KG1 (cell line): ENCODE measurements at places on chromosomes 7 and 10.

DNA sequence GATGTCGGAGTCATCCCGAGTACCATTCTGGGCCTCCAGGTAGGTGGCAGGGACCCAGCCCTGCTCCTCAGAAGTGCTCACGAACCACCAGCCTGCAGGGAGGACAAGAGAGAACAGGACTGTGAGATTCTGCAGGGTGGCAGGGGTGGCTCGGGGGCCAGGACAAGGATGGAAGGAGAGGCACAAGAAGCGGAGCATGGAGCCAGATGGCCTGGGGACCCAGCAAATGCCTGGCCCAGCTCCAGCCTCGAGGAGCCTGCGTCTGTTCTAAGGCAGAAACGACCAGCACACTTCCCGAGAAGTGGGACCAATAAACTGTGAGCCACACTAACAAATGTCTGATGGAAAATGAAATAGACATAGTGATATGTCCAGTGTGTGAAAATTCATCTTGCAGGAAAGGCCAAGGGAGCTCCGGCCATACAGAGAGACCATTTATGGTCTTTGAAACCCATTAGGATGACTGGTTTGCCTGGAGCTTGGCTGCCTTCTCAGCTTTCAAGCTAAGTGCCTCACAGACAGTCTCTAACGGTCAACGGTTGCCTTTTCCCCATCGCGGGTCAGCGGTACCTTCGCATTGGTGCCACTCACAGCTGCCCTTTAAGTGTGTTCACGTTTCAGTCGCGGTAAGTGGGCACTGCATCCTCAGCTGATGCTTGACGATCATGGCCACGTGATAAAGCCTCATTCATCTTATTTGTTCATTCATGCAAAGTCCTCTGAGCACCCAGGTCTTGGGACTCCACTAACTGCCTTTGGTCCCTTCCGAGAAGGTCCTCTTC is 133.8 kb downstream of the NEURL1 start:
- DNase-seq = no peak

- no peak for DNase-seq
These were observed 128.3 kb downstream of the CUBN start for GRCh38 chr10:17001297-17001744.

- DNase-seq = no peak
These were observed 494 bp upstream of the RHBDD2 start for GRCh38 chr7:75878312-75878768.

GRCh38 chr10:35822316-35822715 is 180.2 kb upstream of the FZD8 start:
- DNase-seq = no peak

- no peak for DNase-seq
These were observed 349.4 kb downstream of the GATA3 start for GRCh38 chr10:8403711-8404371.

- DNase-seq = no peak
These were observed 99.3 kb upstream of the INSIG1 start for GRCh38 chr7:155198196-155198892.

DNA sequence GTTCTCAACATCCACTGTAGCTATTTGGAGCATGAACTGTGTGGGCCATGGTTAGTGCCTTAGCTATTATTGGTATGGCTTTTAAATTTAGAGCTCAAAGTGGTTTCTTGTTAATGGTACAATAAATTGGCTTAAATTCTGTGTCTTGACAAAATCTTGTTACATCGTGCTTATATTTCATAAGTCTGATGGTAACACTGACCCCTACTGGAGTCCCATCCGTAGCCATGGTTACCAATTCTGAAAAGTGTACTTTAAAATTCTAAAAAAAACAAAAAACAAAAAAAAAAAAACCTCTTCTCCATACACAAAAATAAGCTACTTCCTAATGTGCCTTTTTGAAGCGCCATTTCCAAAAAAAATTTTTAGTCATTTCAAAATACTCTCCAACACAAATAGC is 6.4 kb upstream of the RPP30 start:
- no peak for DNase-seq

- no peak for DNase-seq
These were observed 10.9 kb upstream of the NFE2L3 start for GRCh38 chr7:26141077-26141476.

DNA sequence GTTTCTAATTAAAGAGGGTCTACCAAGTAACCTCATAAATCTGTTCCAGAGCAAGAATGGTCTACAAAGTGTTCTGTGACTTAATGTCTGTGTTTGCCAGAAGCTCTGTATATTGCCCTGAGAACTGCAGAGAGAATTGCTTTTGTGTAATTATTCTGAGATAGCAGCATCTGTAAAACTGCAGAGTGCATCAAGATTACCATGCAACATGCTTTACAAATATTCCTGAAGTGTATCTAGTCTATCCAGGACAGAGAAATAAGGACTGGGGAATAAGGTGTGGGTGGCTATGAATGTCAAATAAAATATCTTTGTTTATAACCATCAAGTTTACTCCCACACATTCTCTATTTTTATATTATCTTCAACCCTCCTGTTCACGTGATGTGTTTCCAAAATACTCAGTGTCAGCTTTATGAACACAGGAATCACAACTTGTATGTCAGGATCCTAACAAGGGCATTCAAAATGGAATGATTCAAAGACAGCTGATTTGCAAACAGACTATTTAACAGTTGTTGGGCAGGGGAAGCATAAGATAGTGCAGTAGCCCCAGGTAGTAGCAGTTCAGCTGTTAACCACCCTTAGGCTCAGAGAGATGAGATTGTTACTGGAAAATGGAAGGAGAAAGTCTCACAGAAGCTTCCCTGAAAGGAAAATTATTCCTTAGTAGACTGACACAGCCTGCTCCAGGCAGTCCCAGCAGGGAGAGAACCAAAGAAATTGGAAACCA is 15.3 kb upstream of the LIPA start:
- DNase-seq = no peak

DNA sequence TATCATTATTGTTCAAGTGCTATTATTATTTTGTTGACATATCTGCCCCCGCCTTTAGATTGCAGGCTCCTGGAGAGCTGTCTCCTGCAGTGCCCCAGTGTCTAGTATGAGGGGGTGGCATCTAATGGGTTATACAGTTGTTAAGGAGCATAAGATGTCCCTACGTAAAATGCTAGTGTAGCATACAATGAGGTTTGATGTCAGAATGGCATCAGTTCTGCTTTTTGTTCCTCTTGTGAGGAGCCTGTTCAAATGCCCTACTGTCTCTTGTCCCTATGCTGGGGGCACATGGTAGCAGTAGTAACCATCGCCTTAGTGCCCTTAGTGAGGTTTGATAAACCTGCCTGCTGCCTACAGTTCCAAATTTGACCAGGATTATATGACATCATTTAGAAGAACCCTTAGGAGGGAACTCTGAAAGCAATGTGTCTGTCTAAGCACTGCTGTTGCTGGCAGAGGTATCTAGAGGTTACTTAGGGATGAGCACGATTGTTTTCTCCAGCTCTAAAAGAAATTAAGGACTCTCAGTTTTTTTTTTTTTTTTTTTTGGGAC is 9.7 kb downstream of the CREM start:
- DNase-seq = no peak

DNA sequence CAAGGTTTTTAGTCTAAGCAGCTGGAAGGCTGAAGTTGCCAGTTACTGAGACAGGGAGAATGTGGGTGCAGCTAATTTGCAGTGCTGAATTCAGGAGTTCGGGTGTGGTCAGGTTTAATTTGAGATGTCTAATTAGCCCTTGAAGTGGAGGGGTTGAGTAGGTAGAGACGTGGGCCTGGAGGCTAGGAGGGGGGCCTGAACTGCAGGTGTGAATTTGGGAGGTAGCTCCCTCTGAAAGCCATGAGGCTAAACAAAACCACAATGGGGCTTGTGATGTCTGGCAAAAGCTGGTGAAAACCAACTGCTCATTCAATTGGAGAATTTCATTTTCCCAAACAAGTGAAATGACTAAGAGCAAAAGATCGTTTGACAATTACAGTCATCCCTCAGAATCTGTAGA is 246.0 kb upstream of the NFE2L3 start:
- no peak for DNase-seq

DNA sequence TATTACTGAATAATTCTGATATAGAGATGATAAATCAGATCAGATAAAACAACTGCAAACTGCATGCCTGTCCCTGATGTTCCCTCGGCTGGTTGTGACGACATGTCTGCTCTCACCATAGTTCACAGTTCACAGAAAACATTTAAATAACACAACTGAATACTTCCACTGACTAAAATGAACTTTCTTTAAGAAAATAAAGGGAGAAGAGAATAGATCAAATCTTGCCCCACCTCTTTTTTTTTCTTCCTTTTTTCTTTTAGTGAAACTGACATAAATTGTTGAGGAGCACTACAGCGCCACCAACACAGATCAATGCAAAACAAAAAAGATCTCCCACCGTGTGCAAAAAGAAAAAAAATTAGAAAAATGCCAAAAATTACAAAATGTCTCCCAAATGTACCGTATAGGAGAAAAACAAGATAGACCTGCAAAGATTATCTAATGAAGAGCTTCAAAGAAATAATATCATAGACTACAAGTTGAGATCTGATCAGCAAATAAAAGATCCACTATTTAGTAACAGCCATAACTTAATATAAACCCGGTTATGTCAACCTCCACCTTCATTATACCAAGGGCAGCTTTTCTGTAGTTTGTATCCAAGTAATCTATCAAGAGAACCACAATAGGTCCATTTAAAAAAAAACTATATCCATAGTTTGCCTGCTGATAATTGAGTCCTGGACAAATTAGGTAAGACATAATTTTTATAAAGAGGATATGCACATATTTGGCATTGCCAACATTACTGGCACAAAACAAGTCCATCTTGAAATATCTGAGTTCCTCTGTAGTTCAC is 30.7 kb upstream of the EPC1 start:
- peak; percentile 74 for DNase-seq

- no peak for DNase-seq
These were observed at the start of gene INSYN2A for GRCh38 chr10:127196282-127197153. TSS of gene INSYN2A (minus strand) at chr10:127196591. CDS start at chr10:127176395, 20,196 bp downstream.

DNA sequence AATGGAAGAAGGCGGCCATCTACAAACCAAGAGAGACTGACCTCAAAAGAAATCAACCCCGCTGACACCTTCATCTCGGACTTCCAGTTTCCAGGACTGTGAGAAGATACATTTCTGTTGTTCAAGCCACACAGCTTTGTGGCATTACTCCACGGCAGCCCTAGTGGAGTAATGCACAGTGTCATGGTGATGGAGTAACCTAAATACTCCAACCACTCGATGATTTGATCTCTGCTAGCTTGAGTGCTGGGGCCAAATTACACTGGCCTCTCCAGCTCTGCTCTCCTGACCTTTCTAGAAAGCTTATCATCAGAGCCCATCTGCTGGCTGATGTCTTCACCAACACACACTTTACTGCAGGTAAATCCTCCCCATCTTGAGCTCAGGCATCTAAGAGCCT is 52.2 kb downstream of the GALNT17 start:
- DNase-seq = no peak

DNA sequence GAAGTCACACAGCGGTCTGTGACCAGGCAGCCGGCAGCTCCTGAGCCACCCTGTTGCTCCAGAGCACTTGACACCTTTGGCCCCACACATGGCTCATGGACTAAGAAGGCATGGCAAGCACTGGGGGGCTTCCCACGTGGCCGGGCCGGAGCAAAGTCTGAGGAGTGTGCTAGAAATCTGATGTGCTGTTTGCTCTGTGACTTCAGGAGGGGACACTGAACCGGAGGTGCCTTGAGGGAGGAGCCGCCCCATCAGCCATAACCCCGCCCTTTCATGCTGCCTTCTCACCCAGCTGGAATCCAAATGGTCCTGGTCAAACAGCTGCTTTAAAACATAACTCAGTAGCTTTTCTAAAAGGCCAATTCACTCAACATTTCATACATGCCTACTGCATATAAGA is 33.5 kb downstream of the PROSER2 start:
- DNase-seq = no peak

- DNase-seq = no peak
These were observed 43.6 kb downstream of the HK1 start for GRCh38 chr10:69321865-69322264.

DNA sequence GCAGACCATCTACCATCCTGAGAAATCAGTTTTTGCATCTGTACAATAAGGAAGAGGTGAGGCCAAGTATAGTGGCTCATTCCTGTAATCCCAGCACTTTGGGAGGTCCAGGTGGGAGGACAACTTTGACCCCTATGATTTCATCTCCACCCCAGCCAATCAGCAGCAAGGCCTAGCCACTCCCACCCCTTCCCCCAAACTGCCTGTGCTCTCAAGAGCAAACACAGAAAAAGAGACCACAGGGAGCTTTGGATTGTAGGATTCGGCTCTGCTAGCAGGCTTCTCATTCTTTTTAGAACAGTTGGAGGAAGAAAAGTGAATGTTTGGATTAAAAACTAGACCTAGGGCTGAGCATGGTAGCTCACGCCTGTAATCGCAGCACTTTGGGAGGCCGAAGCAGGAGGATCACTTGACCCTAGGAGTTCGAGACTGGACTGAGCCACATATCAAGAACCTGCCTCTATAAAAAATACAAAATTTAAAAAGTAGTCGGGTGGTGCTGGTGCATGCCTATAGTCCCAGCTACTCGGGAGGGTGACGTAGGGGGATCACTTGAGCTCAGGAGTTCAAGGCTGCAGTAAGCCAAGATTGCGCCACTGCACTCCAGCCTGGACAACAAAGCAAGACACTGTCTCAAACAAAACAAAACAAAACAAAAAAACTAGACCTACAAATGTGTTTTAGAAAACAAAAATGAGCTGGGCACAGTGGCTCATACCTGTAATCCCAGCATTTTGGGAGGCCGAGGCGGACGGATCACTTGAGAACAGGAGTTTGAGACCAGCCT is 25.1 kb upstream of the PROSER2 start:
- DNase-seq = no peak

GRCh38 chr7:15845868-15846267 is 159.4 kb upstream of the MEOX2 start:
- DNase-seq = no peak

DNA sequence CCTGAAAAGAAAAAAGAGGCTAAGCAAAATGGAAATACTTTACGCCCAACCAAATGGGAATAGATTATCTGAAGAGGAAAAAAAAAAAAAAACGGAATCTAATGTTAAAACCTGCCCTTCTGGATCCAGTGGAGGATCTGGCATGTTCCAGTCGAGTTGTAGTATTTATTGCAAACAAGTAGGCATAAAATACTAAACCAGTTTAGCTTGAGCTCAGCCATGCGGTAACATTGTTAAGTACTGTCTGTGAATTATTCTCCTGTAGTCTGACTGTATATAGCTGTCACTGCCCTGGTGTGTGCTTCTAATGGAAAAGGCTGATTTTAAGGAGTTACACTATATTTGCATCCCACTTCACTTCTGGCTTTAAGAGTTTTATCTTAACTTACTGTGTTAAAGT is 40.3 kb downstream of the CELF2 start:
- DNase-seq = no peak
